Heart right ventricle (tissue), 16 donors: ENCODE measurements at places on chromosomes 7 and 10. TPM values are rescaled to one million over a fixed set of nuclear protein-coding genes. Genes with fewer than 3 reads are reported as not detected.

The PPP1R9A gene
- 40.8 TPM for total RNA-seq

The MAT1A gene
- not detected for total RNA-seq

GRCh38 chr10:71179382-71179781 lies 33.0 kb upstream of the UNC5B start:
- DNase-seq, result no peak

The ANK3 gene
- total RNA-seq, result 225 TPM

The EPHA1 gene
- total RNA-seq, result not detected

- DNase-seq, result no peak
Measured at GRCh38 chr7:40697653-40698052, 562.8 kb downstream of the SUGCT start.

GRCh38 chr10:79084012-79084971 lies 15.5 kb downstream of the ZMIZ1 start:
- peak; percentile 94 for DNase-seq
